ENCODE measurements at places on chromosomes 11 and 22.
A peak's percentile ranks its signal among the peaks of the same experiment; 100 is the strongest.

DNA sequence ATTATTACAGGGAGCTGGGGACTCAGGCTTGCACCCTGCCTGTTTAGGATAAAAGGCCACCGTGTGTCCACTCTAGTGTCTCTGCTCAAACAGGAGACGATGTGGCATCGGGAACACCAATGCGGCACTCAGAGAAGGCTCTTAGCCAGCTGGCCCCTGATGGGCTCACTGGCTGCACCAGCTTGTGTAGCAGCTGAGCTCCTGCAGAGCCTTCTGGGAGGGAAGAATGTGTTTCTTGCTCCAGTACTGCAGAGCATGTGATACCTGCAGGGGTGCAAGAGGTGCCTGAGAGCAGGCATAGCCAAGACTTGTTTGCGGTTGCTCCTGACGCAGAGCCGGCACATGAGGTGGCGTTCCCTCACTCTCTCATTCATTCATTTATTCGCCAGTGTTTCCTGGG lies 44.4 kb upstream of the KCNQ1OT1 start:
- DNase-seq: no peak

DNA sequence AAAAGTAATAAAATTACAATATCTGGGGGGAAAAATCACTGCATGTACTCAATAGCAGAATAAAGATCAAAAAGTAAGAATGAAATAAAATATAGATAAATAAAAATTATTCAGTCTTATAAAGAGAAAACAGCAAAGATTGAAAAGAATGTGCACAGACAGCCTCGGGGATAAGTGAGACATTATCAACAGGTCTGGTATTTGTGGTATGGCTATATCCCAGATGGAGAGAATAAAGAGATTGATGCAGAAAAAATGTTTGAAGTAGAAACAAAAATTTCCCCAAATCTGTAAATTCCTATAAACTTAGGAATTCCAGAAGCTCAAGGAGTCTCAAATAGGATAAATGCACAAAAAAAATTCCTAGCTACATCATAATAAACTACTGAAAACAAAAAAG lies 74.5 kb upstream of the LUZP2 start:
- peak; percentile 54 for DNase-seq

DNA sequence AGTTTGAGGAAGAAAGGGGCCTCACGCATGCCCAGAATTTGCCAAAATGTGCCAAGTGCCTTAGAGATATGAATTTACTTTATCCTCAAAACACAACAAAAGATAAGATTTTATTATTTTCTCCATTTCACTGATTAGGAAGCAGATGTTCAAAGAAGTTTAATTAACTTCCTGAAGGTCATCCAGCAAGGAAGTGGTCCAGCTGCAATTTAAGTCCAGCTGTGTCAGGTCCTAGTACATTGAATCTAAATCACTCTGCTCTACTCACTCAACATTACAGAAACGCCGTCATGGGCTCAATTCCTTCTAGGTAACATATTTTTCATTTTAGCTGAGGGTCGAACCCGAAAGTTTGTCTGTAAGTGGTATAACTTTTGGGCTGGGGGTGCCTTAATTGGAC lies 115.4 kb downstream of the CCDC34 start:
- DNase-seq: no peak

GRCh38 chr11:76150141-76150540 lies 56.2 kb downstream of the WNT11 start:
- DNase-seq: no peak

GRCh38 chr11:87894961-87895360 lies 280.3 kb downstream of the RAB38 start:
- DNase-seq: no peak

GRCh38 chr11:111748035-111748804 lies 18.0 kb downstream of the PPP2R1B start:
- no peak for DNase-seq

DNA sequence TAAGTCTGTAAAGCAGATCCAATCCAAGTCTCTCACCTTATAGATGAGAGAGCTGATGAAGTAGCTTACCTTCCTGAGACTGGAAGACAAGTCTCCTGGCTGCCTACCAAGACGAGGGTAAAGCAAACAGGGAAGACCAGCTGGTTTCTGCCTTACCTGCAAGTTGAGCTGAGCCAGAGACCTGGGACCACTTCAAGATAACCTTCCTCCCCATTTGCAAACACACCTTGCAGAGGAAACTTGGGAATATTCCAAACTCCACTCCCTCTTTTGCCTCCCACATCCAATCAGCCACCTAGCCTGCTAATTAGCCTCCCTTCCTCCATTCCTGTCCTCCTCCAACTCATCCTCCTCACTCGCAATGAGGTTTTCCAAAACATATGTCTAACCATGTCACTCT lies 23.4 kb upstream of the ROBO3 start:
- DNase-seq: no peak

DNA sequence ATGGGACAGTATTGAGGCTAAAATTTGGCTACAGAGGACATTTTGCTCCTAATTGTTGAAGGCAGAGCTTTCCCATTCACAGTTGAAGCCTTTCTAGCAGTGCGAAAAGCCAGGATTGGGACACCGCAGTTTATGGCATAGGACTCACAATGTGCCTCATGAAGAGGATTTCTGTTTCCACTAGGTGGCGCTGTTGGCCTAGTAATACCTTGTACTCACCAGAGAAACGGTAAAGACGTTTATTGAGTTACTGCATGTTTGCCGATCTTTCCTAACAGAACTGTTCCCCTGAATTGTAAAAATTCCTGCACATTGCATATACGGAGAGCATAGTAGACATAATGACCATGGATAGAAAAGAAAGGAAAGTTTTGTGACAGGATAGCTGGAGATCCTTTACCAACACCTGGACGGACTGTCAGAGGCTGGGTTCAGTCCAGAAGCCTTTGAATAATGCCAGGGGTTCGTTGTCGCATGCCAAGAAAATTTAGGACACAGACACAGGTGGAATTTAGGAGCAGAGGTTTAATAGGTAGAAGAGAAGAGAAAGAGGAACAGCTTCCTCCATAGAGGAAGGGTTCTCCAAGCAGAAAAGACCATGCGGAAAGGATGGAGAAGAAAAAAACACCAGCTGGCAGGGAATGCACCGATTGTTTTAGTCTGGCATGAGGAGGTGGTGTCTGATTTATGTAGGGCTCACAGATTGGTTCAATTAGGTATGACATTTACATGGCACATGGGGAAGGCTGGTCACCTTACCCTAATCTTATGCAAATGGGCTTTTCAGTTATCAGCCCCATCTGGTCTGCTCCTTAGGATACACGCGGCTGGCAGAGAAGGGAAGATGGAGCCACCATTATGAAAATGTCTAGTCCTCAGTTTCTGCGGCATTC lies 10.8 kb upstream of the OR51D1 start:
- DNase-seq: peak; percentile 77

DNA sequence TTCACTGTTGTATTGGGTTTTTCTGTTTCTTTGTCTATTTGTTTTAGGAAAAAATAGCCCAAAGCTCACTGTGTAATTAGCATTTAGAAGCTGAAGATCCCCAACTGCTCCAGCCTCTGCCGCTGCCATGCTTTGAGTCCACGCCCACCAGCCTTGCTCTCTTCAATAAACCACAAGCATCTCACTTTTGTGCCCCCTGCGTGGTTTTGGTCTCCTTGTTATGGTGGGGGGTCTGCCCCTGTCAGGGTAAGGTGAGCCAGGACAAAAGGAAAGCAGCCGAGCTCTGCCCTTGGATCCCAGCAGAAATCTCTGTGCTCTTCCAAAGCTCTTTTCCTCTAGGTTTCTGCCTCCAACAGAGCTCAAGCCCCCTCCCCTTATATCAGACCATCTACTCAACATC lies 4.2 kb downstream of the SCGB1A1 start:
- no peak for DNase-seq

DNA sequence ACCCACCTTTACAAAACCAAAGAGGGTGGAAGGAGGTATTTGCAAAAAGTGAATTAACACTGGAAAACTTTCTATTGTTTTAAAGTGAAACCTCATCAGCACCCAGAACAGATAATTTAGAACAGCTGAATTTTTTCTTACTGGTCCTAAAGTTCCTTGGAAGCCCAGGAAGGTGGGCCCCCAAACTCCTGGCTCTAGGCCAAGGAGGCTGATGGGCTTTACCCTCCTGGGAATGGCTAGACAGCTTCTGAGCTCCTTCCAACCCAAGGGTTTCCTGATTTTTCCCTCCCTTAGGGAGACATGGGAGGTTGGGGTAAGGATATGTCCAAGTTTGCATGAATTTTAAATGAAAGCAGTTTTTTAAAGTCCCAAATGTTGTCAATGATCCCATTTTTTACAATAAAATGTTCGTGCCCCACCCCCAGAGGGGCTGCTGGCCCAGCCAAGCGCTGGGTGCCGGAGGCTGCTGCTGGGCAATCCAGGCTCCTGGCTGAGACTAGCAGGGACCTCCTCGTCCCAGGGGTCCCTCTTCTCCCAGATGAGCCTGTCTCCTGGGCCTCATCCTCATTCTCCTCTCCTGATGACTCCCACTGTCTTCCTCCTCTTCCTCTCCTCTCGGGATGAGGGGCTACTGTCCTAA lies 28.4 kb downstream of the RELT start:
- no peak for DNase-seq

DNA sequence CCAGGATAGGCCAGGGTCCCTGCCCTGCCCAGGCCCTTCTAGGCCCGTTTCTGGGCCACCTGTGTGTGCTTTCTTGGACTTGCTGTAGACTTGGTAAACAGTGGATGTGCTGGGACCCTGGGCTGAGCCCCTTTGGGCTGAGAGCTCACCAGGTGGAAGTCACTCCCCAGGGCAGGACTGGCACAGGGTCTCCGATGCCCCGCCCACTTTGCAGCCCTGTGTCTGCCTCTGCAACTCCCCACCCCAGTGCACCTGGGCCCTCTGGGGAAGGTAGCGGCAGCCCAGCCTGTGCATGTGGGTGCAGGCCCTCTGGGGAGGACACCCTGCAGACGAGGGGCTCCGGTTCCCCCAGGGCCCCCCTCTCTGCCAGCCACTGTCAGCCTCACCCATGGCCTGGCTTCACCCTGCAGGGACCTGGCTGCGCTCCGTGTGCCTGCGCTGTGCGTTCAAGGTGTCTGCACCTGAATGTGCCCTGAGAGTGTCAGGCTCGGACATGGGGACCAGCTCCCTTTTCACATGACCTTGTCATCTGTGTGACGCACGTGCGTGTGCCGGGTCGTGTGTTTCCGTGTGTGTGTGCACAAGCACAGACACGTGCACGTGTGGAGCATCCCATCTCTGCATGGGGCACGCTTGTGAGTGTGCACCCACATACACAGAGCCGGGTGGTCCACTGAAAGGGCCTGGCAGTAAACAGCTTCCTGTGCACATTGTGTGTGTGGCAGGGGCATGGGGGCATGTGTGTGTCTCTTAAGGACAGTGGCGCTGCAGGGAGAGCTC lies 118.5 kb downstream of the KCNQ1OT1 start:
- no peak for DNase-seq

DNA sequence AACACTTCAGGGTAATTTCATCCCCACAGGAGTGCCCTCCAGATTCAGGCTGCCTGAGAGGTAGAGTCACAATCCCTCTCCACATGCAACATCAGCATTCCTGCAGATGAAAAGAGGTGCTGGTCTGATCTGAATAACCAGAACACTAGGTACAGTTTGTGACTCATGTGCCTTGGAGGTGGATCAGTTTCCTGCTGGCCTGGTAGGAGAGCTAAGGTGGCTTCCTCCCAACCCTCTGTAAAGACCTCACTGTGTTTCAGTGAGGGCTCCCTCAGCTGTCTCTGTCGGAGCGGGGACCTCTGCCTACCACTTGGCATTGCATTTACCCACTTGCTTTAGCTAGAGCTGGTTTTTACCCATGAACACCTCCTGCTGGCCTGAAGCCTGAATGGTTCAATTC lies 7.6 kb downstream of the OR9G1 start:
- DNase-seq: no peak

- no peak for DNase-seq
These were observed 533.6 kb upstream of the CADM1 start for GRCh38 chr11:116037861-116038260.

DNA sequence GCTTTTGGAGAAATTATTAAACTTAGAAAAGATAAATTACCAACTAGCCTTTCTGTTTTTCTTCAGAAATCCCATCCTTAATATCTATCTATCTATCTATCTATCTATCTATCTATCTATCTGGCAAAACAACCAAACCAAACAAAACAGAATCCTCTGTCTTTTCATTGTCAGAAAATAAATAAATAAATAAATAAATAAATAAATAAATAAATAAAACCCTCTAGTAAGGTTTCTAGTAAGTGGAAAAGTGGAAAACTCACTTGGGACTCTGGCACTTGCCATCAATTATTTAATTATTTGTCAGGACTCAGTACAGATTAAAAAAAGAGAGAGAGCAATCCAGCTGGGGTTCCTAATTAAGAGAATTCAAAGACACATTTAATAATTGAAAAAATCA lies 556.2 kb upstream of the CHORDC1 start:
- no peak for DNase-seq

GRCh38 chr11:12057299-12057980 lies 49.0 kb upstream of the DKK3 start:
- no peak for DNase-seq

DNA sequence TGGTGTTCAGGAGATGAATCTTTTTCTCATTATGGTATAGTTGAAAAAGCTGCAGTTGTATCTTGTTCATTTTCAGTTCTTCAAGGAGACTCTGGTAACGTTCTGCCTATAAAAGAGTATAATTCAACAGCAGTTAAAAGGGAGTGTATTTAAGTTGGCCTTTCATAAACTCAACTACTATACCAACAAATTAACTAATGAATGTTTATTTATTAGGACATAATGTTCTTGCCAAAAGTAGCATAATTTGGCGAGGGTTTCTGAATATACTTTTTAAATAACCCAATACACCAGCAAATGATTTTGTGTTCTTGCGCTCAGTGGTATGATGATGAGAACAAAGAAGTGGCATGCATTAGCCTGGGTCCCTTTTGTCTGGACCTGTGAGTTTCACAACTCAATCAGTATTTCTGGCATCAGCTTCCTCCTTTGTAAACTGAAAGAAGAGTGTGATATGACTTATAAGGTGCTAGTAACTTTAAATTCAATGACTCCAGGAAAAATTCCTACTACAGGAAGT lies 10.9 kb downstream of the SMC1B start:
- DNase-seq: no peak

DNA sequence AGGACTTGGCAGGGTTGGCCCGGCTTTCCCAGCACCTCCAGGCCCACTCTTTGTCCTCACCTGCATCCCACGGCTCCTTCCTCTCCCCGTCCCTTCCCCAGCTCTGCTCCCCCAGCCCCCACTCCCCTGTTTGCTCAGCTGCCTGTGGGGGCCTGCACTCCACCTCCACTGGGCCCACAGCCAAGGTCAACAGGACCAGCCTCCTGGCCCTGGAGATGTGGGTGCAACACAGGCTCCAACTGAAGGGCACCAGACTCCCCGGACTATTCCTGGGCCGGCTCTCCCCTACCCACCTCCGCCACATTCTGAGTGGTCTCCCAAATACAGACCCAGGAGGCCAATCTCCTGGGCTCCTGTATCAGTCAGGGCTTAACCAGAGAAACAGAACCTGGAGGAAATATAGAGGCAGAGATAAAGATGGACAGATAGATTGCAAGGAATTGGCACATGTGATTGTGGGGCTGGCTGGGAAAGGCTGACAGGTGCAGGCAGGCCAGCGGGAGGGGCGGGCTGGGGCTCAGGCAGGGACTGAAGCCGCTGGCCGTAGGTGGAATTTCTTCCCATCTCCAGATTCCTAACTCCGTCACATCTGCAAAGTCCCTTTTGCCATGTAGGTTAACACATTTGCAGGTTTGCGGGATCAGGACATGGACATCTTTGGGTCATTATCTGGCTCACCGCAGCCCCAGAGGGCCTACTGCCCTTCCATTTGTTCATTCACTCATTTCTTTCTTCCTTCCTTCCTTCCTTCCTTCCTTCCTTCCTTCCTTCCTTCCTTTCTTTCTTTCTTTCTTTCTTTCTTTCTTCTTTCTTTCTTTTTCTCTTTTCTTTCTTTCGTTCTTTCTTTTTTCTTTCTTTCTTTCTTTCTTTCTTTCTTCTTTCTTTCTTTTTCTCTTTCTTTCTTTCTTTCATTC lies 45.8 kb upstream of the MYH9 start:
- no peak for DNase-seq

- peak; percentile 11 for DNase-seq
These were observed 395.0 kb downstream of the TENM4 start for GRCh38 chr11:79045800-79046304.

All from iris pigment epithelial cell (primary cell).